ENCODE measurements at places on chromosomes 1 and 21.

- DNase-seq, result no peak
These were observed 367.2 kb upstream of the ST6GALNAC5 start for GRCh38 chr1:76500116-76500515.

- no peak for DNase-seq
These were observed 5.7 kb upstream of the TRAF5 start for GRCh38 chr1:211320980-211321379.

DNA sequence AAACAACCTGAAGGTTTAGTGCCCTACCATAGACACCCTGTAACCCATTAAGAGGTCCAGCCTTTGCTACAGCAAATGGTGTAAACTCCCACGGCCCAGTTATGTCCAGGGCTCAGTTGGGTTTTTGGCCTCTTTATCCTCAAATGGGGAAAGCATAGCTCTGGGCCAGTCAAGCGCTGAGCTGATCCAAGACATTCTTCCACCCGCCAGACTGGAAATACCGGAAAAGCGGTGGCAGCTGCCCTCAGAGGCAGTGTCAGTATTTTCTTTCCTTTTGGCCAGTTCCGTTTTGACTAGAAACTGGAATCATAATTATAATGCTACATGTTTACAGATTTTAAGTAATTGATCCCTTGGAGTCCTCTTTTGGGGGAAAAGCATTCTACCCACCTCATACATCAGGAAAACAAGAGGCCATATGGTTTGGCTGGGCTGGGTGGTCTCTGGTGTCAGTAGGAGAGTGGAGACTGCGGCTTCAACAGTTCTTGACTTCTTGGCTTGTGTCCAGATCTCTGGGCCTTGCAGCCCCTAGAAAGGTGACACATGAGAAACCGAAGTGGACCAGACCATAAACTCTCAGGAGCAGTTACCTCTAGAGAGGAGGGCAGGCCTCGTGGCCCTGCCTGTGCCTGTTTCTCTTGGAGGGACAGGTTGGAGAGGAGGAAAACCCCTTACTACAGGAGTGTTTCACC lies 30.2 kb upstream of the CLDN14 start:
- DNase-seq, result no peak

GRCh38 chr21:15061747-15062605 lies 2.8 kb downstream of the NRIP1 start:
- no peak for DNase-seq

DNA sequence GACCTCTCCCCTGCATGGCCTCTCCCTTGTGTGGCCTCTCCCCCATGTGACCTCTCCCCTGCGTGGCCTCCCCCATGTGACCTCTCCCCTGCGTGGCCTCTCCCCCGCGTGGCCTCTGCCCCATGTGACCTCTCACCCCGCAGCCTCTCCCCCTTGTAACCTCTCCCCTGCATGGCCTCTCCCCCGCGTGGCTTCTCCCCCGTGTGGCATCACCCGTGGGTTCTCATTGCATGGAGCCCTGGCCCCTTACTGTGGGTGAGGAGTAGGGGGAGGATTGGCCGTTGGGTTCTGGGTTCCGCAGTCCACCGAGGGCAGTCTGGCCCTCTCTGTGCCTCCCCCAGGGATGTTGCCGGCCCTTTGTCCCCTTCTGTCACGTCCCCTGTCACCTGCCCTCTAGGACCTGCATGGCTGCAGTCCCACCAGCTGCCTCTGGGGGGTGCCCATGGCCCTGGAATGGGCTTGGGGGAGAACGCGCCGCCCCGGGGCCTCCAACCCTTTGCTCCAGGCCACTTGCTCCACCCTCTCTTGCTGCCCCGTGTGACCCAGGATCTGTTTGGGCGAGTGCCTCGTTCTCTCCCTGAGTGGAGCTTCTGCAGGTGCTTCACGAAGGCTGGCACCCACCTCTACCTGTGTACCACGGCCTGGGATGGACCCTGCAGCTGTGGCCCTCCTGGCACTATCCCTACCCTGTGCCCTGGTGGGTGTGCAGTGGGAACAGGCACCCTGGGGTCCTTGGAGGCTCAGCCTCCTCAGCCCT lies 21.3 kb downstream of the RRP1 start:
- peak; percentile 72 for DNase-seq

DNA sequence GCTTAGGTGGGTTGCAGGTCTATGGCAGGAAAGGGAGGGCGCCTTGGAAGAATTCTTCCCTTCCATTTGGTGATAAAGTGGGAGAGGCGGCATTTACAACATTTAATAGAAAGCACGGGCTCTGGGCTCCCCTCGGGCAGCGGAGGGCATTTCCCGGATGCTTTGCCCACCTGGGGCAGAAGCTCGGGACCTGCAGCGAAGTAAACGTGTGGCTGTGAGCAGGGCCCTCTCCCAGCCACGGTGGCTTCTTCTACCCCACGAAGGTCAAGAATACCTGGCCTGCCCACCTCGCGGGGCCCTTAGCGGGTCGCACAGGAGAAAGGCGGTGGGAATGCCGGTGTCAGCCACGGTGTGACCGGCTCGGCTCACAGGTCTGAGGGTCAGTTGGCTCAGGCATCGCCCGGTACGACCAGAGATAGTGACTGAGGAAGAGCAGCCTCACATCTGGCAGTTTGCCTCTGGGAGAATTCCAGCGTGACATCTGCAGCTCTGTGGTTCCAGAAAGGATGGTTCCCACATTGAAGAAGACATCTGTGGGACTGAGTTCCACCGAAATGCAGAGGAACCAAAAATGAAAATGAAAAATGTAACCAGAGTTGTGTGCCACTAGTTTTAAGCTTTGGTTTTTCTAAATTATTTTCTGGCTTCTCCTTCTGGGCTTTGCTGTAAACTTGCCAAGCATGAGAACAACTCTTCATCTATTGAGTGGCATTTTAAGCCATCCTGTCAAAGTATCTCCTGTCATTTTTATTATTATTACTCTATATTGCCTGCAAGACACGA lies 720 bp upstream of the F3 start:
- DNase-seq, result no peak

GRCh38 chr1:160993544-160994193 lies 27.3 kb downstream of the F11R start:
- no peak for DNase-seq

DNA sequence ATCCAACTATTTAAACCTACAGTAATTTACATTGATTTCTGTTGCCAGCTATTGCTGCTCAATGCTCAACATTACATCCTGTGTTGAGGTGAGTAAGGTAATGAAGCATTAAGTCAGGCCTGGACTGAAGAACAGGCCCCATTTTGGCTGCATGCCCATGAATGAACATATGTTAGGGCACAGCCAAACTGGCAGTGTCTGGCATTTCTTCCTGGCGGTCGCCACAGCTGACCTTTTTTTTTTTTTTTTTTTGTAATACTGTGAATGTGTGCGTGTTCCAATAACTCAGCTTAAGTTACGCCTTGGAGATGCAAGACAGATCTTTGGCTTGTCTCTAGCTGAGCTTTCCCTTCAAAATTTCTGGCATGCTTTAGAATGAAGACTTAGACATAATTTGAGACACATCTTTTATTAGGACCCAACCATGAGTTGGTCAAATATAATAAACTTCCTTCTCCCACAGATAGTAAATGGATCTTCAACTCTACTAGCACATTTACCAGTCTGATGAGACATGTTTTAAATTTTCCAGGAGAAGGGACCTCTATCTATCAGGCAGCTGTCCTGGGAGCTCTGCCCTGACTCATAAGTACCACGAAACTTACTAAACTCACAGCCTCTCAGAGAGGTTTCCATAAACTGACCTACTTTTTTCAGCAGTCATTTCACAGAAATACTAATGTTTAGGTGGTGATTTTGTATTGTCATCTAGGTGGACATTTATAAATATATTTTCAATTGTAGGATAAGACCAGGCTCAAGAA lies 341.1 kb upstream of the RUNX1 start:
- no peak for DNase-seq

- DNase-seq, result no peak
These were observed 90.0 kb downstream of the POU2F1 start for GRCh38 chr1:167310732-167311131.

DNA sequence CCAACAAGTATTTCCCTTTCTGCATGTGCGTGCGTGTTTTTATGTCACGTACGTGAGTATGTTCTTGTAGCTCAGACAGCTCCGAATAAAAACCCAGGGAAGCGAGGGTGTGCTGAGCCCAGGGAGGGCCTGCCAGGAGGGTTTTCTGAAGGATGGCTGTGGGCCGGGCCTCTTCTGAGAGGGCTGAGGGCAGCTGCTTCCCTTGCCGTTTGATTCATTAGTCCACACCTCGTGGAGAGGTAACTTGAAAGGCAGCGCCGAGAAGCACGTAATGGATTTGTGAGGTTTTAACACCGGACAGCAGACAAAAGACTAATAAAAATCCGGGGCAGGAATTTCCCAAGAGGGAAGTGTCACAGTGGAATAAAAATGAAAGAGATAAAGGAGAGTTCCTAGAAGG lies 29.5 kb downstream of the CD247 start:
- no peak for DNase-seq

GRCh38 chr1:159197561-159198557 lies 6.8 kb upstream of the ACKR1 start:
- no peak for DNase-seq

DNA sequence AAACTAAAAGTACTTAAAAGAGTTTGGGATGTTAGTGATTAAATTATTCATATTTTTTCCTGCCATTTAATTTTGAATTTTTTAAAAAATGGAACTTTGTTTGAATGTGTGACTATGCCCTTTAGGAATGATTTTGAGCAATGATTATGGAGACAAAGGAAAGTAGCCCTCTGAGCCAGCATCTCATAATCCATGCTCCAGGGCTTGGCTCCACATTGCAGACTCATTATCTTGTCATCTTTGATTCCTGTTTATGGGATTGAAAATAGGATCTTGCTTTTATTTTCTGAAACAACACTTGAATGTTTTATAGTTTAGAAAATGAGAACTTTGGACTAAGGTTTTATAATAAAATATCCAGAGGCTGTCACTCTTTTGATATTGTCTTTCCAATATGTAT lies 14.5 kb downstream of the AXDND1 start:
- DNase-seq, result no peak

DNA sequence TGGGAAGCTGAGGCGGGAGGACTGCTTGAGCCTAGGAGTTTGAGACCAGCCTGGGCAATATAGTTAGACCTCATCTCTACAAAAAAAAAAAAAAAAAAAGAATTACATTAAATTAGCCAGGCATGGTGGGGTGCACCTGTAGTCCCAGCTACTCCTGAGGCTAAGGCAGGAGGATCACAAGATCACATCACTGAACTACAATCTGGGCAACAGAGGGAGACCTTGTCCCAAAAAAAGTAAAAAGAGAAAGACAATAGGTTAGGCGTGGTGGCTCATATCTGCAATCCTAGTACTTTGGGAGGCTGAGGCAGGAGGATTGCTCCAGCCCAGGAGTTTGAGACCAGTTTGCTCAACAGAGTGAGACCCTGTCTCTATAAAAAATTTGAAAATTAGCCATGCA lies 130.3 kb downstream of the TIAM1 start:
- DNase-seq, result no peak

- no peak for DNase-seq
These were observed 73.5 kb upstream of the TMPRSS15 start for GRCh38 chr21:18477043-18477442.

GRCh38 chr1:246782120-246782900 lies 58.1 kb downstream of the SCCPDH start:
- DNase-seq, result no peak

GRCh38 chr1:99758073-99758511 lies 8.3 kb downstream of the FRRS1 start:
- DNase-seq, result no peak

DNA sequence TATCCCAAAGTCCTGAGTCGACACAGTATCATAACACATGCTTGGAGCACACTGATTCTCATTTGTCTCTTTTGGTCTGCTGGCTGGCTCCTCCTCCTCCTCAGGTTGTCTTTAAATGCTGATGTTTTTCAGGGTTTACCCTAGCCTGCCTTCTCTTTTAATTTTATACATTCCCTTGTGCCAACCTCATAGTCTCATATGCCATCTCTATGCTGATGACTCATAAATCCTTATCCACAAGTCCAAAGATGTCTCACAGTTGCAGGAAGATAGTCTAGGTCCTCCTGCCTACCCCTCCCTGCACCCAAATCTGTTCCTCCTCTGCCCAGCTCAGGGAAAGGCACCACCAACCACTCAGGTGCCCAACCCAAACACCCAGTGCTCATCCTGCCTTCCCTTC lies 108.3 kb downstream of the SIPA1L2 start:
- DNase-seq, result no peak

- DNase-seq, result no peak
These were observed 8.0 kb downstream of the HIPK1 start for GRCh38 chr1:113937146-113937545.

DNA sequence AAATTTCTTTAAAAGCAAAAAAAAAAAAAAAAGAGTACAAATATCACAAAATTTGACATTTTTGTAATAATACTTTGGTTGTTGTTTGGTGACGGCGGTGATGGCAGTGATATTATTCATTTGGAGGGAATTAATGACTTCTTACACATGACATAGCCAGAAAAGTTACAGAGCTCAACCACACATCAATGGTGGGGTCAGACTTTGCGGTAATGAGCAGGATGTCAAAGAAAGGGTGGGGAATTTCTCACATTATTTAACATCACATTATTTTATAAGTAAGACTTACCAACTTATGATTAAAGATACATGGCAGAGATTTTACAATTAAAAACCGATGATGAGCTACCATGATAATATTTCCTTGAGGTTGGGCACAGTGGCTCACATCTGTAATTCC lies 248.2 kb downstream of the RERE start:
- no peak for DNase-seq

DNA sequence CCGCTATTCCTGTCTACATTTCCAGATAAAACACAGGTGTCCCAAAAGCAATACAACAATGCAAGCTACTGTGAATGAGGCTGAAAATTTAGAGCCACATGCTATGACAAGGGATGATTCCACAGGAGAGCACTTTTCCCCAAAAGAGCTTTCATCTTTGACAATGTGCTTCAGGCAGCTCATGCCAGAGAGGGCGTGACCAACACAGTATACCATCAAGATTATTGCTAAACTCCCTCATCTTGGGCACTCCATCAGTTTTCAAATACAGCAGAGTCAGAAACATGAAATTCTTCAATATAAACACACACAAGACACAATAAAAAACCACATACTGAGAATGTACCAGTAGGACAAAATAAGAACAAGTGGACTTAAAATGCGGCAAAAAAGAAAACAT lies 6.7 kb downstream of the GON4L start:
- DNase-seq, result no peak

Measured in stimulated activated CD8-positive, alpha-beta memory T cell treated with anti-CD3 and anti-CD28 coated beads, Interleukin-2, amount 100 ng/mL, for 1 hour (primary cell).